ENCODE measurements at places on chromosomes 5 and 9. TPM values are rescaled to one million over a fixed set of nuclear protein-coding genes. Genes with fewer than 3 reads are reported as not detected.
A peak's percentile ranks its signal among the peaks of the same experiment; 100 is the strongest.

DNA sequence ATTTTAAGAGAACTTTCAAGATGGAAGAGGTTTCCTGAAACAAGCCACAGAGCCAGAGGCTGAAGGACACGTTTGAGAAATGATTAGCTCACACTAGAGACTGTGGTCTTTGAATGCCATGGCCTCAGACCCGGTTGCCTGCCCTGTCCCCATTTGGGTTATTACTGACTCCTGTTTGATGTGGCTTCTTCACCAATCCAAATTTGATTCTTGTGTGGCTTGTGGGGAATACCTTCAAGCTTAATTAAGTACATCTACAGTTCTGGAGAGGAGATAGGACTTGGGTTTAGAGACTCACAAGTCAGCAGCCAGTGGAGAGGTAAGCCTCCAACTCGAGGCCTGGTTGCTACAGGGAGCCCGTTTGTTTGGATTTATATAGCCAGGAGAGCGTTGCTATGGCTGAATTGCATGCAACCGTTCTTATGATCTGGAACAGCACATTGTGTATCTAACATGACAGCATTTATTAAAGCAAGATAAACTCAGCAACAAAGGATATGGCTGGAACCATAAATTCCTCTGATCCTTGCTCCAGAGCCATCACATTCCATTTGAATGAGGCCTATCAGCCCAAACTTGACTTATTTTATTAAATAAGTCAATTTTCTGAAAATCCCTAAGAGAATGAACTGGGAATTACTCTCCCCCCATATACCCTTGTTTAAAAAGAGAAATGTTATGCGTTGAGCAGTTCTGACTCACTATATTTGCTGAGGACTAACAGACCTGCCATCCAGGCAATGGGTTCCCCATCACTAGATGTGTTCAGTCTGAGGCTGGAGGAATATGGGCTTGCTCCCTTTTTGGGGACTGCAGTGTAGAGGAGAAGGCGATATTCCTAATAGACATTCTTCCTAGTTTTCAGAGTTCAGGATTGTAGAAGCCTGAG is 88.4 kb upstream of the TNFSF8 start:
- H3K27ac ChIP-seq: peak overlapping the region; percentile 31
- no peaks in the 10 kb centered on the region for H3K27me3 ChIP-seq
- H3K4me3 ChIP-seq: no peak overlapping the region
- no peak for DNase-seq

The RUSC2 gene
- total RNA-seq: 2.2 TPM

DNA sequence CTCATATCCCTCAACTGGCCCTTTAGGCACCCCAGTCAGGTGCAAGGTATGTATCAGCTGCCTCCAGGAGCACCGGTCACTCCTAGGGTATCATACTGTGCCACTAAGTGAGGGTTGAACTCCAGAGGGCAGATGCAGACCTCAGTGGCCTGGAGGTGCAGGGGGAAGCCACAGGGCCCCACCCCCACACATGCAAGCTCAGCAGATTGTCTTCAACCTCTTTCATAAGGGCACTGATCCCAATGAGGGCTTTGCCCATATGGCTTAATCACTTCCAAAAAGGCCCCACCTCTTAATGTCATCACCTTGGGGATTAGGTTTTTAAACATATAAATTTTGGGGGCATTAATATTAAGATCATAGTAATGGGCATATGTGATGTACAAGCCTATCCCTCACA is 28.2 kb downstream of the BAAT start:
- H3K27me3 ChIP-seq: peaks cover 5% of the 10 kb centered on the region
- no peak overlapping the region for H3K4me3 ChIP-seq
- H3K27ac ChIP-seq: no peak overlapping the region
- H3K36me3 ChIP-seq: no peaks in the 10 kb centered on the region

DNA sequence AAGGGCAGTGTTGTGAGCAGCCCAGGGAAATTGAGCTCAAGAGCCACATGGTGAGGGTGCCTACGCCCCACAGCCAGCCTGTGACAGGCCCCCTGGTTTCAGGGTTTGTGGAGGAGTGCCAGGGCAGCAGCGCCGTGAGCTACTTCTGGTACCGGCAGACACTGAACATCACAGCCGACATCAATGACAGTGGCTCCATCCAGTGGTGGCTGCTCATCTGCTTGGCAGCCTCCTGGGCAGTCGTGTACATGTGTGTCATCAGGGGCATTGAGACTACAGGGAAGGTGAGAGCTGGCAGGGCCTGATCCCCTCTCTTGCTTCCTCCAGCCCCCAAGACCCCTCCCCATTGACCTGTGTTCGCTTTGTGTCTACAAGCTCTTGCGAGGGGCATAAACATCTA is 10.2 kb downstream of the SLC6A18 start:
- H3K27ac ChIP-seq: no peak overlapping the region
- no peaks in the 10 kb centered on the region for H3K36me3 ChIP-seq
- peaks cover 2% of the 10 kb centered on the region for H3K27me3 ChIP-seq
- no peak overlapping the region for H3K4me3 ChIP-seq
- DNase-seq: no peak

- H3K4me3 ChIP-seq: no peak overlapping the region
- no peak for DNase-seq
- H3K36me3 ChIP-seq: no peaks in the 10 kb centered on the region
- no peaks in the 10 kb centered on the region for H3K4me1 ChIP-seq
Observed at GRCh38 chr5:159227452-159227851, 18.1 kb upstream of the RNF145 start.

GRCh38 chr9:4862506-4863250 is 69.9 kb downstream of the RCL1 start:
- peaks cover 6% of the 10 kb centered on the region for H3K4me1 ChIP-seq
- no peak overlapping the region for H3K4me3 ChIP-seq
- no peak for DNase-seq
- H3K27me3 ChIP-seq: no peaks in the 10 kb centered on the region

DNA sequence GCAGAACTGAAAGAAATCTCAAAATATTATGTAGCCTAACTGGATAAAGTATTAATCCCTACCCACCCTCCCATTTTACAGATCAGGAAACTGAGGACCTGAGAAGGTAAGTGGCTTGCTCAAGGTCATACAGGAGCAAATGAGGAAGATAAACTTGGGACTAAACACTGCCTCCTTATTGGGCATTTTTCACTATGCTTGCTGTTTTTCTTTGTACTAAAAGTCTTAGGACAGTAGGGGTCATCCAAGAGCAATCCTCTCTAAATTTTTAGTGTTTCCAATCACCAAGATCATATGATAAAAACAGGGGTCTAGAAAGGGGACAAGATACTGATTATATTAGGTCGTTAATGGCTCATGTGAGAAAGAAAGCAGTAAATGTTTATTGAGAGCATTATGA is 80.8 kb downstream of the RORB start:
- no peaks in the 10 kb centered on the region for H3K4me1 ChIP-seq
- H3K4me3 ChIP-seq: no peak overlapping the region
- H3K27ac ChIP-seq: no peak overlapping the region
- H3K36me3 ChIP-seq: no peaks in the 10 kb centered on the region

- peak overlapping the region; percentile 29 for H3K4me3 ChIP-seq
- peak overlapping the region; percentile 76 for H3K27ac ChIP-seq
- peaks cover 36% of the 10 kb centered on the region for H3K4me1 ChIP-seq
- H3K36me3 ChIP-seq: peaks cover 2% of the 10 kb centered on the region
Observed at GRCh38 chr5:68369457-68370125, 154.0 kb downstream of the PIK3R1 start.

The CATSPER3 gene
- 0.39 TPM for total RNA-seq

GRCh38 chr9:132901858-132902831 is 23.4 kb downstream of the SPACA9 start:
- peaks cover 2% of the 10 kb centered on the region for H3K36me3 ChIP-seq
- no peaks in the 10 kb centered on the region for H3K27me3 ChIP-seq
- no peak overlapping the region for H3K4me3 ChIP-seq
- no peak overlapping the region for H3K27ac ChIP-seq
- H3K4me1 ChIP-seq: peaks cover 9% of the 10 kb centered on the region

The ORM1 gene
- not detected for total RNA-seq

The SCGB3A2 gene
- not detected for total RNA-seq

The KLF4 gene
- 0.50 TPM for total RNA-seq

DNA sequence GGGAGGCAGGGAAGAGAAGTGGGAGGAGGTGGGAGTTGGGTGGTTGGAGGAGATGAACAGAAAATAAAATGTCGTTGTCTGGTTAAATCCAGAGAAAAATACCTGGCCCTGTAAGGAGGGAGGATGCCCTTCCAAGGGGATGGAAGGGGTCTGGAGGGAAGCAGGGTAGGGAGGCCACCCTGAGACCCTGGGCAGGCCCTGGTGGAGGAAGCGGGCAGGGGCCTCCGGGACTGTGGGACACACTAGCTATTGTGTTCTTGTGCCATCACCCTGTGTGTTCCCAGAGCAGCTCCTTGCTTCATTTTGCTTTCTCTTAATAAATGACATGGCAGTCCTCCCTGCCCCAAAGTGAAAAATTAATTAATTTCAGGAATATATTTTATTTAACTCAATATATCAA is 11.8 kb upstream of the CD180 start:
- peak overlapping the region; percentile 81 for H3K27ac ChIP-seq
- H3K4me1 ChIP-seq: peaks cover 55% of the 10 kb centered on the region
- H3K4me3 ChIP-seq: no peak overlapping the region
- H3K27me3 ChIP-seq: no peaks in the 10 kb centered on the region

GRCh38 chr9:127225801-127226625 is 38.6 kb upstream of the GARNL3 start:
- peak overlapping the region; percentile 64 for H3K27ac ChIP-seq
- H3K27me3 ChIP-seq: peaks cover 29% of the 10 kb centered on the region
- DNase-seq: no peak
- peaks cover 1% of the 10 kb centered on the region for H3K36me3 ChIP-seq

DNA sequence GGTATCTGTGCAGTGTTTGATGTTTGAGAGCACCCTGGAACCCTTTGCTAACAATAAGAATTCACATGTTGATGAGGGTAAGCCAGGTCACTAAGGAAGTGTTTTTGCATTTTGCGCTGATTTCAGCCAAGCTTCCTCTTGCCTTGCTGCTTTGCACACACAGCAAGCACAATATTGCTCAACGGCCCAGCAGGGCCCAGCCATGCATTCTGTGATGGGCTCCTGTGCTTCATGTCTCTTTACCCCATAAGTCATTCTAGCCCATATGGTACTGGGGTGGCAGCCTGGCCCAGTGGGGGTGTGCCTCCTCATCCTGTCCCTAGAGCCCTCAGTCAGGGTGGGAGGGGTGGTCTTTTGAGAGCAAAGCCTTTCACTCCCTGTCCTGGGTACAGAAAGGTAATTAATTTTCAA is 481.3 kb downstream of the GADD45G start:
- H3K4me3 ChIP-seq: no peak overlapping the region
- H3K27ac ChIP-seq: no peak overlapping the region
- no peaks in the 10 kb centered on the region for H3K36me3 ChIP-seq
- DNase-seq: no peak
- H3K27me3 ChIP-seq: peaks cover 18% of the 10 kb centered on the region

DNA sequence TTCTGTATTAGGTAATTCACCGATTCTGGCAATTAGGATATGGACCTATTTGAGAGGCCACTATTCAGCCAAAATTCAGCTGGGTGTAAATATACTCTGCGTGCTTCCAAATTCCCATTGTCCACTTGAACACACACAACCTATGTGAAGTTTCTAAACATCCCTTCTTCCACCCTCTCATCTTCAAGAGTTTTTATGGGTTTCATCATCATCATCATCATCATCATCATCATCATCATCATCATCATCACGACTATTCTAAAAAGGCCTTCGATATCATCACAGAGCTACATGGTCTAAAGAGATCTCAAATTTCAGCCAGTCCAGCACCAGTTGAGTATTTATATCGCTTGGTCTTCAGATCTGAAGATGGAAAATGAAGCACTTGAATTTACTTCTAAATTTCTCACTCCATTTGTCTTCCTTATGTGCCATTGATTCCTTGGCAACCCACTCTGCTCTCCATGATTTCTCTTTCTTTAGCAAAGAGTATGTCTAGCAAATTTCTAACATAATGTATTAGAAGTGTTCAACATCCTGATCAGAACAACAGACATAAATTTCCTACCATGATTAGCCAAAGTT is 49.2 kb upstream of the HMHB1 start:
- H3K27ac ChIP-seq: no peak overlapping the region
- peaks cover 5% of the 10 kb centered on the region for H3K4me1 ChIP-seq
- DNase-seq: no peak
- H3K4me3 ChIP-seq: no peak overlapping the region

DNA sequence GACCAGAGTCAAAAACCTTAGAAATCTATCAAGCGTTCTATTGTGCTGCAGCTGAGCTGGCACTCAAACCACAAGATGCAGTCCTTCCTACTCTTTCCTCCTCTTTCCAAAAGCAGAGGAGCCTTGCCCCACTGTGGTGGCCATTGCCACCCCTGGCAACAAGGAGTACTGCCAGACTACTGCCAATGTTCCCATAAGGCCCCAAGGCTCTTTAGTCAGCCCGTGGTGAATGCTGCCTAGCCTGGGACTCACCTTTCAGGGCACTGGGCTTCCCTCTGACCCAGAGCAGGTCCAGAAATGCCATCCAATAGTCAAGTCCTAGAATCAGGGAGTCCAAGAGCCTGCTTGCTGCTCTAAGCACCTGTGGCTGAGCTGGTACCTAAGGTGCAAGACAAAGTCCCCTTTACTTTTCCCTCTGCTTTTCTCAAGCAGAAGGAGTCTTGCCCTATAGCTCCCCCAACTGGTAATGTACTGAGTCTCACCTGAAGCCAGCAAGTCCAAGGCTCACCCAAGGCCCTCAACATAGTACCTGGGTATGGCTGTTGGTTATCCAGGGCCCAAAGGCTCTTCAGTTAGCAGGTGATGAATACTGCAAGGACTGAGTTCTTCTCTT is 219.4 kb downstream of the ATPSCKMT start:
- no peaks in the 10 kb centered on the region for H3K36me3 ChIP-seq
- H3K27me3 ChIP-seq: no peaks in the 10 kb centered on the region
- no peak for DNase-seq
- no peak overlapping the region for H3K4me3 ChIP-seq

The NDFIP1 gene
- total RNA-seq: 97.3 TPM

The ANKDD1B gene
- total RNA-seq: not detected
